ENCODE measurements at places on chromosomes 6 and 20.

GRCh38 chr6:89518352-89519055 is 85.6 kb downstream of the ANKRD6 start:
- DNase-seq = no peak

DNA sequence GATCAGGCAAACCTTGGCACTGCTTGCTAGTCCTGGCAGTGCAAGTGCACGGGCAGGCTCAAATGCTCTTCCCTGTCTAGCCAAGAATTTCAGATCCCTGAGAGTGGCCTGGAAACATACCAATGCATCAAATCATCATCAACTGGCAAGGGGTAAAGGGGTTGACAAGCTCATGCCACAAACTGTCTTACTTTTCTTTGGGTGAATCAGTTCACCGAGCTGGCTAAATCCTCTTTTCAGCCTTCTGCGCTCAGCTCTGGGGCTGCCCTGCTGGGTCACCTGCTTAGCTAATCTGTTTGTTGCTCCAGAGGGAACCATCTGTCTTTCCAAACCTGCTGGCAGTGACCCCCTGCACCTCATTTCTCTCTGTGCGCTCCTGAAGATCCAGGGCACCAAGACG is 59.5 kb downstream of the LYRM4 start:
- peak; percentile 41 for DNase-seq

GRCh38 chr6:2450546-2450945 is 205.1 kb upstream of the GMDS start:
- DNase-seq = no peak

DNA sequence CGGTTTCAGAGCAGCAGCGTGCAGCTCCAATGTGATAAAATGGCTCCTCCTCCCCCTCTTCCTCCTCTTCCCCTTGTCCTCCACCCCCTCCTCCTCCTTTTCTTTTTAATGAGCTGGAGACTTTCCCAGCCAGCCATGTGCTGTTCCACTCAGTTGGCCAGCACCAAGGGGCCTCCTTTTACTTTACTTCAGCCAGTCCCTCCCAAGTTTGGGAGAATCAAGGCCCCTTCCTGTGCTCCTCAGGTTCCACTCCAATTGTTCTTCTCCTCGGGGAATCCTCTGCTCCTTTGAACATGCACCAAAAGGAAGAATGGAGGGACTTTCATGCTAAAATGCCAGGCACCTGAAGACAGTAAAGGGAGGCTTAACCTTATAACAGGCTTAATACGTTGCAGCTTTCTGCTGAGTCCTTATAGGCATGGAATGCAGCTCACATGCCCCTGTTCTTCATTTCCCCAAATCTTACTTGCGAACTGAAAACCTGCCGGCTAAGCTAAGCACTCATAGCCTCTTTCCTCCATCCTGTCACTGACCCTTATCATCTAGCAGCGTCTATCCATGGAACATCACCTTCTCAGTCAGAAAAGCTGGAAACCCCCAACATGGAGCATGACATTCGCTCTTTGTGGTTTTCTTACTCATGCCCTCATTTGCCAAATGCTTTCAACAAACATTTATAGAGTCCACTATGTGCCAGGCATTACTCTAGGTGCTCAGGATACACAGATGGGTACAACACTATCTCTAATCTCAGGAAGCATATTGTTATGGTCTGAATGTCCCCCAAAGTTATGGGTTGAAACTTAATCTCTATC is 170.6 kb downstream of the PHACTR1 start:
- peak; percentile 52 for DNase-seq

DNA sequence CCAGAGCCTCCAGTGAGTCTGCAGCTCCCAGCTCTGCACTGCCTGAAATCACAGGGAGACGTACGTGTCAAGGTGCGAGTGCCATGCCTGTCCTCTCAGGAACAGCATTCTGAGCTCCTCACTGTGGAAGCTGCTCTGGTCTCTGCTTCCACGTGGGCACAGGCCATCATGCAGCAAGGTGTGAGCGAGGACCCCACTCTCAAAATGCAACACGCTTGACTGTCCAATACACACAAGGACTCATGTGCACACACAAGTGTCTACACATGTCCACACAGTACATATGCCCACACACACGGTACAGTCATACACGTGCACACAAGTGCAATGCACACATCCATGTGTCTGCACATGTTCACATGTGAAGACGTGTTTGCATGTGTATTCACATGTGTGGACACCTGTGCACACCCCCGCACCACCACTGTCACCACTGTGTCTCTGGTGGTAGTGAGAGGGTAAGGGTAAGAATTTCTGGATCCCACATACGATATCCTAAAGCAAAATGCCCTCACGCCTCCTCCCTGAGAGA is 260.5 kb downstream of the DLL1 start:
- no peak for DNase-seq

- peak; percentile 39 for DNase-seq
Measured at GRCh38 chr6:113813142-113813541, 44.0 kb upstream of the MARCKS start.

- no peak for DNase-seq
Measured at GRCh38 chr6:88166493-88167351, 575 bp upstream of the CNR1 start.

DNA sequence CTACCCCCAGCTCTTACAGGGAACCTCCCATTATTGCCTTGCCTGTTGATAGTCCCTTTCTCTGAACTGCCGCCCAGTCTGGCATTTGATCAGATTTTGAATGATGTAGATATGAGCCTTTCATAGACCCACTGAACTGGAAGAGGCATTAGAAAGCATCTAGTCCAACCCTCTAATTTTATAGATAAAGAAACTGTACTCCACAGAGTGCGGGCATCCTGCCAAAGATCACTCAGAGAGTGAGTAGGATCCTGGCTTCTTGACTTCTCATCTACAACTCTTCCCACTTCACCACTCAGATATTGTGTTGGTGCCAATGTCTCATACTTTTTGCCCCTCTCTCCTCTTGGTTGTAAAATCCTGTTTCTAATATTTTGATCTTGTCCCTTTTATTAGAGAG is 179.2 kb upstream of the BMP2 start:
- DNase-seq = peak; percentile 62

- DNase-seq = peak; percentile 81
Measured at GRCh38 chr6:10403385-10404106, 11.3 kb downstream of the TFAP2A start.

DNA sequence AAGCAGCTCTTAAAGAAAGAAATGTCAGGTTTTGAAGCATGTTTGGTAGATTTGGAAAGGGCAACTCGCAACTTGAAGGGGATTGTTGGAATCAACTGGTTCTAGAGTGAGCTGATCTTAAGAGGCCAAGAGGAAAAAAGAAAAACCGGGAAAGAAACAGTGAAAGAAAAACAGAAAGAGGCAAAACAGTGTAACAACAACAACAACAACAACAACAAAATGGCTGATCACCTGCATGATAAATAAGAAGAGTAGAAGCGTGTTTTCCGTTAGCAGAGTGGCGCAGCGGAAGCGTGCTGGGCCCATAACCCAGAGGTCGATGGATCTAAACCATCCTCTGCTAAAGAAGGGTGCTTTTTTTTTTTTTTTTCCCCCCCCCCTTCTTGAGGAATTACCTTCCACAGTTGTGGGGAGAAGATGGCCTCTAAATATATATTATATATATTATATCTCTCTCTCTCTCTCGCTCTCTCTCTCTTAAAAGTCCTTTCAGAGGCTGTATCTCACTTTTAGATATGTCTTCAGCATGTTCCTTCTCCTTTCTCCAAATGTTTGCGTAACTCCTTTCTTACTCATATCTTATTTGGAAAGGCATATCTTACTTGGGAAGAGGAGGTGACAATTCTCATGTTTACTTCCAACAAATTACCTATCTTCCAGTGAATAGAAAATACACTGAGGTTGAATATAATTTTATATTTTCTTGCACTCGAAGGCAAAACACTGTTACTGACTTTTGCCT is 134.4 kb downstream of the OR2B2 start:
- DNase-seq = no peak

DNA sequence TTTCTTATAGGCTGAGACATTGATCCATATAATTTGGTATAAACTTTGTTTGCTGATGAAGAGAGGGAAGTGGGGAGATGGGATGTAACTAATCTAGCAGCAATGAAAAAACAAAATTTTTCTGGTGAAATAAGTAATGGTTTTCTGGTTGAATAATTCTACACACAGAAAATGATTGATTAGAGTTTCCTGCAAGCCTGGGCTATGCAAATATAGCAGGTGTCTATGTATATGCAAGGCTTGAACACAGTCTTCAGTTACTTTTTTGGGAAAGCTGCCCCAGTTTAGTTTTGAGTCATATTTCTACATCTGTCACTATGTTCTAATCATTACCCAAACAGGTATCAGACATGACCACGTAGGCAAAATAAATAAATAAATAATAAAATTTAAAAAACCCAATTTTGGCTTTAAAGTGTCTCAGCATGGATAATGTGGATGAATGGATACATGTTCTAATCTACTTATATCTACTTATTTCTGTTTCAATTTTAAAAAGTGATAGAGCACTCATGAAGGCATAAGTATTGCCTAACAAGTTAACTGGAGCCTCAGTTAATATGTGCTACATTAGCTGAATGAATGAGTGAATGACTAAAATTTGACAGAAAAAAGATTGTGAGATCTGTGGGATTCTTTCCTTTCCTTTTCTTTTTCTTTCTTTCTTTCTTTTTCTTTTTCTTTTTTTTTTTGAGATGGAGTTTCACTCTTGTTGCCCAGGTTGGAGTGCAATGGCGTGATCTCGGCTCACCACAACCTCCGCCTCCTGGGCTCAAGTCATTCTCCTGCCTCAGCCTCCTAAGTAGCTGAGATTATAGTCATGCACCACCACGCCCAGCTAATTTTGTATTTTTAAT is 37.2 kb upstream of the TFB1M start:
- no peak for DNase-seq

- no peak for DNase-seq
Measured at GRCh38 chr6:165159460-165159859, 149.9 kb downstream of the C6orf118 start.

GRCh38 chr6:130756824-130757223 is 70.4 kb upstream of the SMLR1 start:
- no peak for DNase-seq

- DNase-seq = no peak
Measured at GRCh38 chr6:129659590-129660345, 50.2 kb downstream of the ARHGAP18 start.

- no peak for DNase-seq
Measured at GRCh38 chr6:122207061-122207460, 192.4 kb upstream of the HSF2 start.

DNA sequence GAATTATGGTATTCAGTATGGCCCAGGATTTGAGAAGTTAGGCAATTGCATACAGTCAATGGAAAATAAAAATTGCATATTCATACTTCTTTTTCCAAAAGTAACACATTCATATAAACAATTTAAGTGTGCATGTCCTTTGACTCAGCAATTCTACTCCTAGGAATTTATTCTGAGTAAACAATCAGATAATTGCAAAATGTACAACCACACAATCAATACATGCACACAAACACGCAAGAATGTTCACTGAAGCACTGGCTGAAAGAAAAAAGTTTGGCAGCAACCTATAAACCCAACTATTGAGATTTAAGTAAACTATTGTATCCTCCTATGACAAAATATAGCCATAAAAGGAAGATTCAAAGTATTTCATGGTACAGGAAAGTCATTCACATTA is 1.6 kb downstream of the CYP39A1 start:
- no peak for DNase-seq

DNA sequence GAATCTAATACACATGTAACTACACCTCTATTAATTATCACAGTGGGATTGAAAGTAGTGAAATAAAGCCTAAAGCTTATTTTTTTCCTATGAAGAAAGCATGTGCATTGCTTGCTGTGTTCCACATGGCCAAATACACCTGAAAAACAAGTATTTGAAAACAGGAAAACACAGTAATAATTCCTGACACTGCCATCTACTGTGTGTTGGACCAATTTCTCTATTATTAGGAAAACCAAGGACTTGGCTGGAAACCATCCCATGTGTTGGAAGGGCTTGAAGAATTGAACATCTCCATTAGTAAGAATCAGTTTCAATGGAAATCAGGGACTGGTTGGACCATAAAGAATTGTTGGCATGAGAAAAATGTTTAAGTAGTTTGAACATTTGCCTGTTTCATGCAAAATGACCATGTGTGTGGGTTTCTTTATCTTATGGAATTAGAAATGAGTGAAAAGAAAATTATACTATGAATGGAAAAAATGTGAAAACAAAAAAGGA is 124.1 kb downstream of the PHF3 start:
- DNase-seq = no peak

DNA sequence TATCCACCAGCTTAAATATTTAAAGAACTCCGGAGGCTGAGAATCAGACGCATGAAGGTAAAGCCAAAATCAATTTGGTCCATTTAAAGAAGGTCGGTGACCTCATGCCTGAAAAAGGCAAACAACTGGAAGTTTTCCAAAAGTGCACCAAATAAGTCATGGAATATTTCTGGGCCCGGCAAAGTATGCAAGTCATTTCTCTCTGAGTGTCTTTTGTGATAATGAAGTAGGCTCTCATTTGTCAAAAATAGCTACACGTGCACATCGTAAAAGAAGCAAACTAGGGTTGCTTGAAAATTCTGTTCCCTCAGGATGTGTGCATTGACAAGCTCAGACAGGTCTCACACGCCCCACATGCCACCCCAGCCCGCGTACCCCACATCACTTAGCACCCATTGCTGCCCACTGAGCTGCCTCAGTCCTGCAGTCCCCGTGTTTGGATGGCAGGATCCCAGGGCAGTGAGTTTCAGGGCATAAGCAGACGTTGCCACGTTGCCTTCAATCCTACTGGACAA is 20.5 kb upstream of the PYGB start:
- DNase-seq = peak; percentile 68

GRCh38 chr6:35754452-35755277 is 17.8 kb downstream of the ARMC12 start:
- DNase-seq = peak; percentile 56

DNA sequence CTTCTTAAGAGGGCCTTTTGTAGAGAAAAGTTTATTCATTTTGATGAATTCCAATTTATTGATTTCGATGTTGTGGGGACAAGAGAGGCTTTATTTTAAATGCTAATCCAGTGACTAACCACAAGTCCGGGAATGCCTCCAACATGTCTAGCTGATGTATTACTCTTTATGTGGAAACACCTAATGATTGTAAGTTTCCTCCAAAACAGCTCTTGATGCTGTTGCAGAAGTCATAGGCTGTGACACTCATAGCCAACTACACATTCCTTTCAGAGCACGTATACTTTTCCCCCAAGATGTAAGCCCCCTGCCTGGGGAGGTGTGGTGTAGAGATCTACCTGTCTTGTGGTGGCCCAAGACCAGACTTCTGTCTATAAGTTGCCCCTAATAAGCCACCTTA is 61.3 kb upstream of the RNF24 start:
- peak; percentile 96 for DNase-seq

GRCh38 chr6:122845464-122845863 is 56.4 kb downstream of the SMPDL3A start:
- DNase-seq = no peak

DNA sequence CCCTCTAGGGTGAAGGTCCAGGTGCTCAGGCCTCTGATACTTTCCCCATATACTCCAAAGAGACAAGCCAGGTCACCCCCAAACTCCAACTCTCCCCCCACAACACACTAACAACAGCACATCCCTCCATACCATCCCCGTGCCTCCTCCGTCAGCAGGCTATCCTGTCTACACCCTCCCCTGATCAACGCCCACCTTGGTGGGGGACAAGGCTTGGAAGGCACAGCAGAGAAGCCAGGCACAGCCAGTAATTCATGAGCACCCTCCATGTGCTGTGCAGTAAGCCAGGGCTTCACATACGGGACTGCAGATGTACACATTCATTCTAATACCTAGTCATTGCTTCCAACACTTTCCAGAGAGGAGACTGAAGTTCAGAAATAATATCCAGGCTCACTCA is 57.6 kb downstream of the TRERF1 start:
- no peak for DNase-seq

GRCh38 chr6:140344142-140344913 is 969.9 kb upstream of the CITED2 start:
- DNase-seq = peak; percentile 79

Measured in fibroblast of lung (primary cell).